Cardiac atrium fibroblast (primary cell): ENCODE measurements at places on chromosomes 5 and 9. TPM values are rescaled to one million over a fixed set of nuclear protein-coding genes. Genes with fewer than 3 reads are reported as not detected.

CRB2 gene
- total RNA-seq, result not detected in 2 replicates

MSX2 gene
- total RNA-seq, result 0.97 and 2.3 TPM in 2 replicates

HTR4 gene
- not detected in 2 replicates for total RNA-seq

LEAP2 gene
- 0.16 TPM in 1 of 2 replicates, not detected in the other for total RNA-seq

FBP2 gene
- total RNA-seq, result not detected in 2 replicates

SPINK6 gene
- not detected in 2 replicates for total RNA-seq

PCDHB10 gene
- total RNA-seq, result 0.16 and 0.18 TPM in 2 replicates

MPDZ gene
- total RNA-seq, result 26.9 and 28.0 TPM in 2 replicates

ADGRV1 gene
- 0.81 TPM in 1 of 2 replicates, not detected in the other for total RNA-seq

SLC45A2 gene
- not detected in 2 replicates for total RNA-seq

IRX4 gene
- not detected in 2 replicates for total RNA-seq

OTP gene
- total RNA-seq, result not detected in 2 replicates

GPRIN1 gene
- 2.7 and 3.7 TPM in 2 replicates for total RNA-seq

RGS7BP gene
- 0.36 TPM in 1 of 2 replicates, not detected in the other for total RNA-seq

MYO10 gene
- 23.5 and 24.9 TPM in 2 replicates for total RNA-seq

PCDHA3 gene
- not detected in 2 replicates for total RNA-seq

TRIM7 gene
- total RNA-seq, result 2.5 and 4.9 TPM in 2 replicates

GARIN3 gene
- not detected in 2 replicates for total RNA-seq

CCNO gene
- total RNA-seq, result 0.97 TPM in 1 of 2 replicates, not detected in the other

TERT gene
- not detected in 2 replicates for total RNA-seq

OLFM1 gene
- total RNA-seq, result 2.7 and 7.5 TPM in 2 replicates

FOXD4L5 gene
- total RNA-seq, result not detected in 2 replicates

DPP7 gene
- total RNA-seq, result 136 and 138 TPM in 2 replicates

PDZD2 gene
- 1.8 and 2.3 TPM in 2 replicates for total RNA-seq

NMUR2 gene
- not detected in 2 replicates for total RNA-seq

GABRA6 gene
- not detected in 2 replicates for total RNA-seq

CDH9 gene
- total RNA-seq, result not detected in 2 replicates

TNFSF15 gene
- 0.16 TPM in 1 of 2 replicates, not detected in the other for total RNA-seq

TSSK1B gene
- total RNA-seq, result 0.97 TPM in 1 of 2 replicates, not detected in the other

ECSCR gene
- 25.4 and 28.2 TPM in 2 replicates for total RNA-seq

NR2F1-AS1 gene
- 19.0 and 36.8 TPM in 2 replicates for total RNA-seq

CDO1 gene
- total RNA-seq, result 0.65 and 0.72 TPM in 2 replicates

PIP5K1B gene
- total RNA-seq, result not detected in 2 replicates

DBH gene
- not detected in 2 replicates for total RNA-seq

TMOD1 gene
- 0.18 and 0.65 TPM in 2 replicates for total RNA-seq

KIF24 gene
- total RNA-seq, result 0.54 and 2.8 TPM in 2 replicates

ZER1 gene
- 23.7 and 46.9 TPM in 2 replicates for total RNA-seq

CARD19 gene
- 87.6 and 117 TPM in 2 replicates for total RNA-seq

HMMR gene
- 4.2 and 11.3 TPM in 2 replicates for total RNA-seq
